ENCODE measurements at places on chromosomes 5 and 9.

GRCh38 chr9:108331596-108331995 lies 524.2 kb downstream of the ACTL7B start:
- no peak for DNase-seq

DNA sequence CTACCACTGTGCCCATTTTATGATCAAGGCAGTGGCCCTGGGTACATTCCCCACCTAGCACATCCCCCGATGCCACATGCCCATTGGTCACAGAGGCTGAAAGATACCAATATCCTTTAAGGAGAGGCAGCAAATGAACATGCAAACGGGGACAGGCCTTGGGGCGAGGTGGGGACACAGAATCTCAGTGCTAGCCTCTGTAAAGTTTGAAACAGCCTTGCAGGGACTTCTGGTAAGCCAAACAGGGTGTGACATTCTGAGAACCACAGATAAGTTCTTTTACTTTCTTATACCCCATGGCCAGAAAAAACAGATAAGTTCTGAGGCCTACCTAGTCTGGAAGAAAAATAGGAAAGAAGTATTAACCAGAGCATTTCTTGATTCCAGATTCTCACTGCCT lies 60.5 kb downstream of the ACER2 start:
- no peak for DNase-seq

- no peak for DNase-seq
Observed at GRCh38 chr5:170534177-170534576, 30.4 kb downstream of the KCNIP1 start.

GRCh38 chr5:57976506-57976905 lies 483.4 kb downstream of the PLK2 start:
- DNase-seq = no peak

GRCh38 chr5:53438486-53439472 lies 41.6 kb upstream of the FST start:
- no peak for DNase-seq

DNA sequence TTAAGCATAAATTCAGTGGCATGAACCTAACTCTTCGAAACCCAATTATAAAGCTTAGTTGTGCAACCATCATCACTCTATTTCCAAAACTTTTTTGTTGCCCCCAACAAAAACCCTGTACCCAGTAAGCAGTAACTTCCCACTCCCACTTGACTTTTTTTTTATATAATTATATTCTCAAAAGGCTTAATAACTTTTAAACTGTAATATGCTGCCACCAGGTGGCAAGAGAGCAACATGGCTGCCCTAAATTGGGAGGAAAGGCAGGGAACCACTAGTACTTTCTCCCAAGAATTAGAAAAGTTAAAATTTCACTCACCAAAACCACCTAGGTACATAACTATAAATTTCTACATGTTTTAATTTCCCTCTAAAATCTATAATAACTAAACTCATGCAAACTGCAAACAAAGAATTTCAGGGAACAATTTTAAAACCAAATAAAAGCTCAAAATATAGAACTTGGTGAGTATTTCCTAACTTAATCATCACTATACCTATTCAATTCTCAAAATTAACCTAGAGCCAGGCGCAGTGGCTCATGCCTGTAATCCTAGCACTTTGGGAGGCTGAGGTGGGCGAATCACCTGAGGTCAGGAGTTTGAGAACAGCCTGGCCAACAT lies 50.2 kb upstream of the RNF38 start:
- no peak for DNase-seq

DNA sequence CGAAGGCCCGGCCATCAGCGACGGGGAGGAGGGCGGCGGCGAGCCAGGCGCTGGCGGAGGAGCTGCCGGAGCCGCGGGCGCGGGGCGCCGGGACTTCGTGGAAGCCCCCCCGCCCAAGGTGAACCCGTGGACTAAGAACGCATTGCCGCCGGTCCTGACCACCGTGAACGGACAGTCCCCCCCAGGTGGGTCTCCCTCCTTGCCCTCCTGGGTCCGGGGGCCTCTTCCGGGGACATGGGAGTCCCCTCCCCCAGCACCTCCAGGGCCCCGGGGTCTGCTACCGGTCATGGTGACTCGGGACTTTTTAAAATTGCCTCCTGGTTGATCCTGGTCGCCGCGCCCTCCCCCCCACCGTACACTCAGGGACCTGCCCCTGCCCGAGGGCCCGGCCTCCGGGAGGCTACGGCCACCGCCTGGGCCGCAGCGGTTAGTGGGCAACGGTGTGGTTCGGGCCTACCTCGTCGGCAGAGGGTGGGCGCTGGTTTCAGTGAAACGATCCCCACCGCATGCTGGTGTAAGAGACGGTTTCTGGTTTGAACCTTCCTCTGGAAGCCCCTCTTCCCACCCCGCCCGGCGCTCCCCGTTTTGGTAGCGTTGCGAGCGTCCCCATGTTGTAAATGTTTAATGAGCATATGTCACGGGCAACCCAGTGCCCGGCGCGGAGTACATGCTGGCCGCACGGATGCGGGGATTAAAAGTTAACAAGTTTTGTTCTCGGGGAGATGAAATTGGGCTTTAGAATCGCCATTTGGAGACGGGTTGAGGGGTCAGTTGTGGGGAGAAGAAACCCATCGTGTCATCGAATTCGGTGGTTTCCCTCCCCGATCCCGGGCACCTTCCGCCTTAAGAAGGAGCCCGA lies 1.1 kb downstream of the LARP1 start:
- DNase-seq = no peak

GRCh38 chr9:18665947-18666346 lies 192.0 kb downstream of the ADAMTSL1 start:
- no peak for DNase-seq

DNA sequence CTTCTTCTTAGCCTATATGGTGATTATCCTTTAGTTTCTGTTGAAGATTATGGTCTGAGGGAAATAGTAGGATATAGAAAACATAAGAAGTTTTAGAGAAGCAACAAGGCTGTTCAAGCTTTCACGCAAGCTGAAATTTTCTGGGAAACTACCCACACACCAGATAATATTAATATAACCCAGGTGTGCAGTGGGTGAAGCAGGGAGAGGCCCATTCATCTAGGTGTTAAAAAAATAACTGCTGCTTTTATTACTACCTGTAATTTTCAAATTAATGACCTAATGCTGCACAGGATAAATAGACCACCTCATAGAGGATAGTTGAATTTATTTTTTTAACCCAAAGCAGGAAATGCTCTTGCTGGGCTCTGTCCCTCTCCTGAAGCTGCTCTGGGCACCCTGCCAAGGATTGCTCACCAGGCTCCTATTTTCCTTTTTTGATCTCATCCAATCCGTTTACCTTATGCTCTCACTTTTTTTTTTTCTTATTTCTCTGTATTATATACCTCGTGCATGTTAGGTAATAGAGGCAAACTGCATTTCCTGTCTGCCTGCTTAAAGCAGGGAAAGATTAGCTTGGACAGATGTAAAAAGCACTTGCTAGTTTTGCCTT lies 124.3 kb upstream of the SLC12A2 start:
- DNase-seq = no peak

GRCh38 chr9:120336021-120336752 lies 243.8 kb downstream of the CDK5RAP2 start:
- DNase-seq = no peak

- DNase-seq = no peak
Observed at GRCh38 chr9:94888775-94889174, 162.3 kb downstream of the AOPEP start.

- no peak for DNase-seq
Observed at GRCh38 chr9:106716820-106717219, 146.1 kb upstream of the ZNF462 start.

DNA sequence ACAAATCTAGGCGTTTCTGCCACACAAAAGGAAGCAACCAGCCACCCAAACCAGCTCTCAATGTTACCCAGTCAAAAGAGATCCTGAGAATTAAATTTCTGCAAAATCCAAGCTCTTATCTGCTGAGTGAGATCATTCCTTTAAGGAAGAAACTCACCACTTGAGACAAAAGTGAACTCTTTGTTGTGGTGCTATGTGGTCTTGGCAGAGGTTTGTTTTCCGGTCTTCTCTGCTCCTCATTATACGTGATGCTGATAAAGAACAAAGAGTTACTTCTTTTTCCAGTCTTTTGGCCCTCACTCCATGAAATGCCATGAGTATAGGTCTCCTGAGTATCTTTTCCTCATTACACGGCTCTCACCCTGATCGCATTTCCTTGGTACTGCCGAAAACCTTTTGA lies 82.1 kb downstream of the PRKACG start:
- no peak for DNase-seq

DNA sequence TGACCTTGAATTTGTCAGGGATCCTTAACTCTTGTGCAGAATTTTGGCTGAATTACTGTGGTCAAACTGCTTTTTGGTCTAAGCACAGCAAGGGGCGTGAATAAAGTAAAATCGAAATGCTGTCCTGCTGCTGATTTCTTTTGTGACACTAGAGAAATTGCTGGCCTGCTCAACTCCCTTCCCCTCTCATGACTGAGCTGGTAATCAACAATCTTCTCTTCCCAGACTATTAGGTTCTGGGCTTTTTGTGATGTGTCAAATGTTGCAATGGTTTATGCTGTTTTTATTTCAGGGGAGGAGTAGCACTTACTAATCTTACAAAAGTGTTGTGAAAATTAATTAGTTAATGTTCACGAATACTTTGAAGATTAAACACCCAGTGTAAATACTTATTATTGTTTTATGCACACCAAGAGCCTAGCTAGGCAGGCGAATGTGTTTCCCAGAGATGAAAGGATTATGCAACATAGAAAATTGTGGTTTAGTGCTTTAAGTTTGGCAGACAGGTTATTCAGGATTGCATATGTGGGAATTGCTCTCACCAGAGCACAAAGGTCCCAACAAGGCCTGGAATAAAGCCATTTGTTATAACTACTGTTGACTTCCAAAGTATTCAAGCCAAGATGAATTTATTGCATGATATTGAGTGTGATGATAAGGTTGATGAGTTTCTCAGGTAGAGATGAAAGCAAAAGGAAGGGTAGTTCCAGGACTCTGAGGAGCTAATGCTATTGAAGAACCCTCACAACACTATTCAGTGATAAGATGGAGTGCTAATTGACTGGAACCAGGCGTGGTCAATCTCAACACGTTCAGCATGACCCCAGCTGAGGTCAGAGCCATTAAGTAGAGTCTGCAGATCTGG lies 280.7 kb upstream of the ZNF608 start:
- DNase-seq = peak; percentile 7
